Neuronal stem cell (in vitro differentiated cells): ENCODE measurements at places on chromosomes 4 and X.

- DNase-seq = no peak
These were observed 53.6 kb downstream of the GRK4 start for GRCh38 chr4:3016961-3017360.

DNA sequence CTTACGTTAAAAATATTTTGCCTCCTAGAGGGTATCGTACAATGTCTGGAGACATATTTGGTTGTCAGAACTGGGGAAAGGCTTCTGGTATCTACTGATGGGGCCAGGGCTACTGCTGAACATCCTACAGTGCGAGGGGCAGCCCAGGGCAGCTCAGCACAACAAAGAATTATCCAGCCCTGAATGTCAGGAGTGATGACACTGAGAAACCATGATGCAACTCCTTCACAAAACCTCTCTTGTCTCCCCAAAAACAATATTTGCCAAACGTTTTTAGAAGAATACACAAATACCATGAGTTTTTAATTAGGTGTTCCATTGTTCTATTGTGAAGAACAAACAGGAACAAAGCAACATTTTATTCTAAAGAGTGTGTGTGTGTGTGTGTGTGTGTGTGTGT lies 43.4 kb upstream of the CLNK start:
- no peak for DNase-seq

GRCh38 chr4:24775032-24775605 lies 20.3 kb upstream of the SOD3 start:
- DNase-seq = no peak

DNA sequence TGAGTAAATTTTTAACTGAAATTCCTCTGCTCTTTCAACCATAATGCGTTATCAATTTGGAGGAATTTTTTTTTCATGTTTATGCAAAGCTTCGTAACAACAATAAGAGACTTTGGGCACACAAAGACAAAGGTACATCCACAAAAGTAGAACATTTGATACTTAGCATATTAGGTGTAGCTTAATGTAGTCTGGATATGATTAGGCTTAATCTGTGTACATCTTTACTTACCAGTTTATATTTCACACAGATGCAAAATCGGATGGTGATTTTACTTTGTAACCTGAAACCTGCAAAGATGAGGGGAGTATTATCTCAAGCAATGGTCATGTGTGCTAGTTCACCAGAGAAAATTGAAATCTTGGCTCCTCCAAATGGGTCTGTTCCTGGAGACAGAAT lies 20.3 kb downstream of the AIMP1 start:
- no peak for DNase-seq

- no peak for DNase-seq
These were observed 16.3 kb downstream of the MAN2B2 start for GRCh38 chr4:6591313-6591712.

DNA sequence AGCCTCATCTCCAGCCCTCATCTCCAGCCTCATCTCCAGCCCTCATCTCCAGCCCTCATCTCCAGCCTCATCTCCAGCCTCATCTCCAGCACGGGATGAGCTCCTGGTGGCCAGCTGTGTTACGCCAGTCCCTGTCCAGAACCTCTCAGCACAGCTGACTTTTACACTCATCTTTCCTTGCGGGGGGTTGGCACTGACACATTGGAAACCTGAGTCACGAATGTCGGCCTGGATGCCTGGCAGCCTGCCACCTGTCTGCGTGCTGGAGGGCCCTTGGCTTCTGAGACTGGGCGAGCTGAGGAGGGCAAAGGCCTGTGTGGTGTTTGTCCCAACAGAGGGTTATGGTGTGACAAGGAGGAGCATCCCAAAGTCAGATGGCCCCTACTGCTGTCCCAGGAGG lies 66.1 kb upstream of the HGFAC start:
- DNase-seq = no peak

DNA sequence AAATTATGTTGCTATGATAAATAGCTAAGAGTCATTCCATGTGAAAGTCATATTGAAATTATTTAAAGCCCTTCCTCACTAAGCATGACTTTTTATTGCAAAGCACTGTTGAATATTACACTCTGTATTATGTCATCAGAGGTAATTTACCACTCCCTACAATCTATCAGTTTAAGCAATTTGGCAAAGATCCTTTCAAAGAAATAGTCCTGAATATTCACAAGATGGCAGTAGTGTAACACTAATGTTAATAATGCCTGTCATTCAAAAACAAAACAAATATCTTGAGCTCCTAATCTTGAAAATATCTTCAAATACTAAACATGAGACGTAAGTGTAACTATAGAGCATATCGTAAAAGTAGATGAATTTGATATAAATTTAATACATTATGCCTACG lies 208.6 kb upstream of the TECRL start:
- no peak for DNase-seq

GRCh38 chr4:128315756-128316520 lies 28.3 kb upstream of the PGRMC2 start:
- no peak for DNase-seq

DNA sequence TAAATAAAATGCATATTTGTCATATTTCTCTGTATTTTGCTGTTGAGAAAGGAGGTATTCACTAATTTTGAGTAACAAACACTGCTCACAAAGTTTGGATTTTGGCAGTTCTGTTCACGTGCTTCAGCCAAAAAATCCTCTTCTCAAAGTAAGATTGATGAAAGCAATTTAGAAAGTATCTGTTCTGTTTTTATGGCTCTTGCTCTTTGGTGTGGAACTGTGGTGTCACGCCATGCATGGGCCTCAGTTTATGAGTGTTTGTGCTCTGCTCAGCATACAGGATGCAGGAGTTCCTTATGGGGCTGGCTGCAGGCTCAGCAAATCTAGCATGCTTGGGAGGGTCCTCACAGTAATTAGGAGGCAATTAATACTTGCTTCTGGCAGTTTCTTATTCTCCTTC lies 3.3 kb downstream of the HTT start:
- DNase-seq = no peak

- DNase-seq = no peak
These were observed 277.2 kb downstream of the QDPR start for GRCh38 chr4:17234678-17235077.

DNA sequence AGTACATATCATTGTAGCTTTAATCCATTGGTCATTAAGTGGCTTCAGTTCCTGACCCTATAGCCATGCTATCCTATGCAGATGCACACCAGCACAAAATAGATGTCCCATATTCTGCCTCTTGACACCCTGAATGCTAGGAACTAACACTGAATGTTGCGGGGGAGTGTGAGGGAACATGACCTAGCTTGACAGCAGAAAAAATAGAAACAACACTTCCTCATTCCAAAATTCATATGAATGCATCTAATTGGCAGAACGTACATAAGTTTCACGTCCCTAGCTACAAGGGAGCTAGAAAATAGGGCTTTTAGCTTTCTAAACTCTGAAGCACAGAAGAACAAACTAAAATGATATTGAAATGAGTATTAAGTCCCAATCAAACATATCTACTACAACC lies 14.4 kb upstream of the DCAF8L1 start:
- no peak for DNase-seq

DNA sequence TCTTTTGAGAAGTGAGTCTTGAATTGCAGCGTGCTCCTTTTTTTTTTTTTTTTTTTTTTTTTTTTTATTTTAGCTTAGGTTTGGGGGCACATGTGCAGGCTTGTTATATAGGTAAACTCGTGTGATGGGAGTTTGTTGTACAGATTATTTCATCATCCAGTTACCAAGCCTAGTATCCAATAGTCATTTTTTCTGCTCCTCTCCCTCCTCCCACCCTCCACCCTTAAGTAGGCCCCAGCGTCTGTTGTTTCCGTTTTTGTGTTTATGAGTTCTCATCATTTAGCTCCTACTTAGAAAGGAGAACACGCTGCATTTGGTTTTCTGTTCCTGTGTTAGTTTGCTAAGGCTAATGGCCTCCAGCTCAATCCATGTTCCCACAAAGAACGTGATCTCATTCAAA lies 81.3 kb upstream of the TSPAN5 start:
- no peak for DNase-seq

GRCh38 chr4:144411119-144411518 lies 234.8 kb upstream of the HHIP start:
- DNase-seq = no peak

GRCh38 chr4:99329876-99330275 lies 8.7 kb upstream of the ADH1B start:
- no peak for DNase-seq

GRCh38 chrX:80602036-80602860 lies 182.0 kb downstream of the TENT5D start:
- DNase-seq = no peak

GRCh38 chrX:78650906-78651437 lies 8.2 kb downstream of the RTL3 start:
- DNase-seq = no peak

- DNase-seq = no peak
These were observed 20.5 kb downstream of the MND1 start for GRCh38 chr4:153365003-153365402.

DNA sequence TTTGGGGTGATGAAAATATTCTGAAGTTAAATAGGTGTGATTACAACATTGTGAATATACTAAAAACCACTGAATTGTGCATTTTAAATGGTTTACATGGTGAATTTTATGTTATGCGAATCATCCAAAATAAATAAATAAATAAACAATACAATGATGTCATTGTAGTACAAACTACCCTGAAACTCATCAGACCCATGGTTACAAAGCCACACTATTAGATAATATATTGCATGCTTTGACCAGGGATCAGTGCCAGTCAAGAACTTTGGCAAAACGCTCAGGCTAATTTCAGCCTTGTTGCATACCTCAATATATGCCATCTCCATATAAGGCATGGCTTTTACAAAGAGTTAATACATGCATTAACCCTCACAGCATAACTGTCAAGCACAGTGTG lies 45.5 kb upstream of the XIAP start:
- DNase-seq = no peak

- DNase-seq = no peak
These were observed 26.4 kb upstream of the PGM2 start for GRCh38 chr4:37799941-37800554.
